NCI-H2081 (cell line): ENCODE measurements at places on chromosomes 2 and 18.

DNA sequence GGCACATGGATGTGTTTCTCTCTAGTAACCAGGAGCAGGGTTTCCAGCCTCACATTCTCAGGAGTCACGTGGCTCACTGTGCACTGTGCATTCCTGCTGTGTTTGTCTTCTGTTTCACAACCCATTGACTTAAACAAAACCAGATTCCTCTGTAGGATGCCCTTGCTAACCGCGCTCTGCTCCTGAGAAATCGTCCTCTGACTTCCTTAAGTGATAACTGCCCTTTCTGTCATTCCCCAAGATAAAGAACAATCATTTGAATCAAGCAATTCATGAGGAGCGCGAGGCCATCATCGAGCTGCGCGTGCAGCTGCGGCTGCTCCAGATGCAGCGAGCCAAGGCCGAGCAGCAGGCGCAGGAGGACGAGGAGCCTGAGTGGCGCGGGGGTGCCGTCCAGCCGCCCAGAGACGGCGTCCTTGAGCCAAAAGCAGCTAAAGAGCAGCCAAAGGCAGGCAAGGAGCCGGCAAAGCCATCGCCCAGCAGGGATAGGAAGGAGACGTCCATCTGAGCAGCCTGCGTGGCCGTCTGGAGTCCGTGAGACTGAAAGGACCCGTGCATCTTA lies 60.2 kb downstream of the RALBP1 start:
- DNase-seq, result no peak

DNA sequence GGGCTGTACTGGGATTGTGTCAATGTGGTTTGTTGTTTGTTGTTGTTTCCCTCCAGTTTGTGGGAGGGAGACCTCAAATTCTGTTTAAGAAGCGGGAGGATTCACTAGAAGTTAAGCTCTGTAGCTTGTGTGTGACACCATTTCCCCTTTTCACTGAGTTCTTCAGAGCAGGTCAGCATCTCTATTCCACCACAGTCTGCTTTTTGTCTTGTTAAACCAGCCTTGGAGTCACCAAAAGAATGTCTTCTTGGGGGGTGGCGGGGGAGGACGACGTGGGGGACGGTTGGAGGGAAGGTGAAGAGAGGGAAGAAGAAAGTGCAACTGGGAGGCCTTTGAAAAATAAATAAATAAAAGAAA lies 2.3 kb upstream of the BCL11A start:
- no peak for DNase-seq

DNA sequence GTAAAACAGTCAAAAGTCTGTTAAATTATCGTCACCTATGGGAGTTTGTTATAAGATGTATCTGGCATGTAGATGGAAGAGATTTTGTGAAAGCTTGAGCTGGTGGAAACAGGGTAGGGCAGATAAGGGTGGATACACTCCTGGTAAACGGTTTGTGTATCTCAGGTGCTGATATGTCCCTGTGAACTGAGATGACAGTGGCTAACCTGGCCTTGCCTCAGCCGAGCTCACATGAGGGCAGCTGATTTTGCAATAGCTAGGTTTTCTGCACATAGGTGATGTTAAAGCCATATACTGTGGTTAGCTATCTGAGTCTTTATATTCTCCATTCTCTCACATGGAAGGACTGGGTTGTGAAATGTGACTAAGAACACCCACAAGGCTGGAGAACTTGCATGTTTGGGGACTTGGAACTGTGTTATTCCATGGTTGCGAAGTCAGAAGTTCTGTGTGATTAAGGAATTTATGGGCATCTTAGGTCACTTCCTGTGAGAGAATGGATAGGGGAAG lies 205.1 kb downstream of the TPGS2 start:
- DNase-seq, result no peak

- DNase-seq, result no peak
Observed at GRCh38 chr2:25324905-25325592, 16.7 kb downstream of the DNMT3A start.

DNA sequence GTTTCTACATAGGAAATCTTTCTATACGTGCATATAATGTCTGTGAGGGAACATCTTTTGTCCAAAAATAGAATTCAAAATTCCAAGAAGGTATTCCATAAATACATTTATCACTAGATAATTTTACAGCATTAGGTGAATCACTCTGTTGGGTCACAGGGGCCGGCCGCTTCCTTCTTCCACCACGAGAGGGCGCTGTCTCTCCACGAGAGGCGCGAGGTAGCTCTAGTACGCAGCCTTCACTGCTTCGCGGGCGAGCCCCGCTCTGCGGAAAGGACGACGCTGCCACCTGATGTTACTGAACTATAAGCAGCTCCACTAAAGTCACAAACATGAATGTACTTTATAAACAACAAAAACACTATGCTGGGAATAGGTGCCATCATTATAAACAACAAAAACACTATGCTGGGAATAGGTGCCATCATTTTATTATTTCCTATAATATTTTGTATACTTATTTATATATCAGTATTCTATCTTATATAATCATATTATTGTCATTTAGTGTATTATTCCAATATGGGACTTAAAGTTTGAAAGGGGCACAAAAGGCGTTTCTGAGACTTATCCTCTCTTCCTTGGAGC lies 69.4 kb upstream of the REV1 start:
- peak; percentile 82 for DNase-seq

DNA sequence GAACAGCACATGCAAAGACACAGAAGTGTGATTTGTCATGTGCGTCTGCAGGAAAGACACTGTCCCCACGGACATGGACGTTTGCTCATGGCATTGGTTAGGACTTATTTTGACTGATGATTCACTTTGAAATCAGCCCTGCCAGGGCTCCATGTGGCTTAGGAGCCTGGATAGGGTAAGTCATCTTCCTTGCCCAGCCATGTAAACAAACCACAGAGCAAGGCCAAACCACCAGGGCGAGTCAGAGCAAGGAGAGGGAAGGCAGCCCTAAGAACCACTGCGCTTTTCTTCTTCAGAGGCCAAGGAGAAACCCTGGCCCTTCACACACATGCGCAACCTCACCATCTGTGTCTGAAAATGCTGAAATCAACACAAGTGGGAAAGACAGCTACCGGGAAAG lies 88.8 kb downstream of the GFPT1 start:
- no peak for DNase-seq

DNA sequence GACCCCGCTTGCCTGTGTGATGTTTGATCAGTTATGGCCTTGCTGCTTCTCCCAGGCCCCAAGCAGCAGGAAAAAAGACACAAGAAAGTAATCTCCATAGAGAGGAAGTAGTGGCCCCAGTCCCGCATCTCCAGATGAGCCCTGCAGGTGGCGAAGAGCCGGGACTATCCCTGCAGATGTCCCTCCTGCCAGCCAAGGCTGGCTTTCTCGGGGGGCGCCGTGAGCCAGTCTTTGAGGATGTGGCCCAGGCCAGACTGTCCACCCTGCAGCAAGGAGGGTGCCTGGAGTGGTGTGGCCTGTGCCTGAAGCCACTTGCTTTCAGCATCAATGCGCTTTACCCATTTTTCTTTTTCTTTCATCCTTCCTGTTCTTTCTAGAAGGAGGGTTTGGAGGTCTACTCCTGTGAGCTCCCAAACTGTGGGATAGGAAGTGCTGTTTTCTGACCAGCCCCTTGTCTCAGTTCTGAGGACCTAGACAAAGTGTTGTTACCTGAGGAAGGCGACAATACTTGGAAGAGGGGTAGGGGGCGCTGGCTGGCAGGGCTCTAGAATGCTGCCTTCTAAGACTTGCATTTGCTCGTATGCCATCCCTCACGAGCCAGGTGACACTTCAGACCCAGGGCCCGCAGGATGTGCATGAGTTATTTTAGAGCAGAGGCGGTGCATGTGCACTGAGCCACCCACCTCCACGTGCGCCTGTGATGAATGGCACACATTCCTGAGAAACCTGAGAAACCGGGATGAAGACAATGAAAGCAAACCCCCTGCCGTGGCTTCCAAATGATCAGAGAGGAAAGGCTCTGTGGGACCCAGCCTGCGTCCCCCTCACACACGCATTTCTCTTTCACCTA lies 255.8 kb downstream of the FBXO15 start:
- DNase-seq, result no peak

DNA sequence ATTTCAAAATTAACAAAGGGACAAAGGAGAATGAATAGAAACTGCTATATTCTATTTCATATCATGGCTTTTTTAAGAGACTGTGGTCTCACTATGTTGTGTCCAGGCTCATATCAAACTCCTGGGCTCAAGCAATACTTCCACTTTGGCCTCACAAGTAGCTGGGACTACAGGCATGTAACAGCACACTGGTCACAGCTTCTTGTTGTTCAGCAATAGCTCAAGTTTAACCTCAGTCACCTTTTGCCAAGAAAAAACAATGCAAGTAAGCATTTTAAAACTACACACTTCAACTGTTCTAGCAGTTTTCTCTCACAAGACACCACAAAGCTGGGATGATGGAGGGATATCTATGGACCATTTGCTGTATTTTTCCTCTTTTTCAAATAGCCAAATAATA lies 77.1 kb downstream of the ANKRD44 start:
- no peak for DNase-seq

GRCh38 chr2:198774576-198774975 lies 683.2 kb downstream of the SATB2 start:
- peak; percentile 63 for DNase-seq

DNA sequence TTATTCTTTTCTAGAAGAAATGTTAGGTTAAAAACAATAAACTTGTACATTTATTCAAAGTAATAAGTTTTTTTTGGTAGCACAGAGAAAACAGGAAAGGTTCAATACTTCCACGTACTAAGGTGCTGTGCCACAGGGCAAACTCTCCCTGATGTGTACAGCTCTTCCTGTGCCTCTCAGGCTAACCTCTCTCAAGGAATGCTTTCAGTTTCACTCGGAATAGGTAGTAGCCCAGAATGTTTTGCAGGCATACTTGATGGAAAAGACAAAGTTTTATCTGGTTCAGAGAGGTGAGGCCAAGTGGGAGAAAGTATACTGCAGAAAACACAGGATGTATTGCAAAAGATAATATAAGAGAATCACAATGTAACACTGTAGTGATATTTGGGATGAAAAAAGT lies 171.0 kb upstream of the ZFP36L2 start:
- no peak for DNase-seq

GRCh38 chr2:100791936-100792308 lies 28.0 kb upstream of the NPAS2 start:
- no peak for DNase-seq

- DNase-seq, result no peak
Observed at GRCh38 chr18:79329786-79330185, 65.9 kb upstream of the NFATC1 start.
